ENCODE measurements at places on chromosomes 3 and 15. TPM values are rescaled to one million over a fixed set of nuclear protein-coding genes. Genes with fewer than 3 reads are reported as not detected.

DNA sequence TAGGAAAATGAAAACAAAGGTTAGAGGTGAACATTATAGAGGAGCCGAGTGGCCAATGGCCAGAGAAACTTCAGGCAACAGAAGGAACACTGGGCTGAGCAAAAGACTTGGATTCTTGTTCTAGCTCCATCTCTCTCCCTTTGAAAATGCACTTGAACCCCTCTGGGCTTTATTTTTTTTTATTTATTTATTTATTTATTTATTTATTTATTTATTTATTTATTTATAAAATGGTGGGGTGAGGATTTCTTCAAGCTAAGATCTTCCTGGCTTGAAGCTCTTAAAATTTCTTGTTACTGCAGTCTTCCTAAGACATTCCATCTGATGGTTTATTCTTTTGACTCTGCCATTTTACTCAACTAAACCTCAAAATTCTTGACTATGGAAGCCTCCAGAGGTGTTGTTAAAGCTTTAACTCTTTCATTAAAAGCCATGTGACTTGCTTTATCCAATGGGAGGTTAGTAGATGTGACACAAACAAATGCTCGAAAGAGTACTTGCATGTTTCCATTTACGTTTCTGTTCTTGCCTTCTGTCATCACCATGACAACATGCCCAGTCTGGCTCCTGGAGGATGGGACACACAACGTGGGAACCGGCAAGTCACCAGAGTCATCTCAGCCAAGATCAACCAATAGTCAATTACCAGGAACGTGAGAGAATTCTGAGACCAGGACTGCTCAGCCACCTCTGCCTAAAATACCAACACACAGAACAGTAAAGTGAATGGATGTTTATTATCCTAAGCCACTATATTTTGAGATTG, 325.2 kb upstream of the CTNNB1 start:
- DNase-seq: no peak

RAD51 gene
- total RNA-seq: 0.32 TPM

DNA sequence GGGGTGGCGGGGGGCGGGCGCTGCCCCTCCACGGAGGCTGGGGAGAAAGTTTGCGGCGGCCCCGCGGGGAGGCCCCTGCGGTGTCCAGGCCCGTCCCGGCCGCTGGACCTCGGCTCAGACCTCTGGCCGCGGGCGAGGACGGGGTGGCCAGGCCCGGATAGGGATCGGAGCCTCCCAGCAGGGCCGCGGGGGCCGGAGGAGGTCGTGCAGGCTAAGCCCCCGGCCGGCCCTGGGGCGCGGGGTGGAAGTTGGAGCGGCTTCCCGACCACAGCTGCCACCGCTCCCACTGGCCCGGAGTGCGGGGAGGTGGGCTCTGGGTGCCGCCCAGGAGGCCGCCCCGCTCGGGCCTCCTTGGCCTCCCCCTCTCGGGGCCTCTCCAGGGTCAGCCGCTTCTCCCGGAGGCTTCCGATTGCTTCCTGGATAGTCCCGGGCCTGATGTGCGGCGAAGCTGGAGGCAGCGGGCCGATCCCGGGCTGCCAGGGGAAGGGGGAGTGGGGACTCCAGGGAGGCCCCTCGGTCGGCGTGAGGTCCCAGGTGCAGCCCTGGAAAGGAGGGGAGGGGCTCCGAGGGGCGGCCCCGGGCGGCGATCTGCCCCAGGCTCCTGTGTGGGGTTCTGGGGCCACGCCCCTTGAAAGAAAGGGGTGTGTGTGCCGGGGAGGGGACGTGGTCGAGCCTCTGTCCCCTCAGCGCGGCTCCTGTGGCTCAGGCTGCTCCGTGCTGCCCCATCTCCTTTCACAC, 907 bp downstream of the PLXNA1 start:
- no peak for DNase-seq

GRCh38 chr3:58349792-58350626, 17.3 kb downstream of the PXK start:
- DNase-seq: no peak

DNA sequence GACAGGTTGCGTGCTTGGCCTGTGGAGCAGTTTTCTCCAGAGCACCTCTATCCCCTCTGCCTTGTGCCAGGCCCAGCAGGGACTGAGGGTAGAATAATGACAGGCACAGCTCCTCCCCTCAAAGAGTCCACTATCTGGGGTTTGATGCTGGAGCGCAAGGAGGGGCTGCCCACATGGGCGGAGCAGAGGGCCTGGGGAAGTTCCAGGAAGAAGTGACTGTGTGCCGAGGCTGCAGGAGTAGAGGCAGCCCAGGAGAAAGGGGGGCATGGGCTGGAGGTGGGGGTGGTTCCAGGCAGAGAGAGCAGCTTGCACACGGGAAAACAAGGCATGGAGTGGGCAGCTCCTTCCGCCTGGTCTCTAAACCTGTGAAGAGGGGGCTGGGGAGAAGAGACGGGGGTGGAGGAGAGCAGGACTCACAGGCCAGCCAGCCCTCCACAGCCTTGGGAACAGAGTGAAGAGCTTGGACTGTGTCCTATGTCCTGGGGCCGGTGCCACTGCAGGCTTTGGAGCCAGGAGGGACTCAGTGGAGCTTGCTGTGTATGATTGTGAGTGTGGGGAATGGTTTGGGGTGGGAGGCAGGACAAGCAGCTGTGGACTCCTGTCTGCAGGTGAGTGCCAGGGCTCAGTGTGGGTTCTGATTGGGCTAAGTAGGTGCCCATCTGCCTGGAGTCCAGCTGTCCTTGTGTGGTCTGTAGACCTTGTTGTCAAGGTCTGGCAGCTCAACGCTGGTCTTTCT, 48.1 kb downstream of the APBA2 start:
- DNase-seq: no peak

TTLL13 gene
- not detected for total RNA-seq

- DNase-seq: no peak
Observed at GRCh38 chr15:58252586-58253323, 114.6 kb downstream of the AQP9 start.

Measured in mesenteric fat pad (tissue), 1 donor.